ENCODE measurements at places on chromosomes 4 and X.
A peak's percentile ranks its signal among the peaks of the same experiment; 100 is the strongest.

GRCh38 chr4:159946983-159947615 is 844.2 kb downstream of the RAPGEF2 start:
- peak; percentile 48 for DNase-seq

- no peak for DNase-seq
Observed at GRCh38 chrX:154473683-154474082, 5.4 kb downstream of the LAGE3 start.

GRCh38 chr4:151052785-151053184 is 37.7 kb upstream of the LRBA start:
- no peak for DNase-seq

DNA sequence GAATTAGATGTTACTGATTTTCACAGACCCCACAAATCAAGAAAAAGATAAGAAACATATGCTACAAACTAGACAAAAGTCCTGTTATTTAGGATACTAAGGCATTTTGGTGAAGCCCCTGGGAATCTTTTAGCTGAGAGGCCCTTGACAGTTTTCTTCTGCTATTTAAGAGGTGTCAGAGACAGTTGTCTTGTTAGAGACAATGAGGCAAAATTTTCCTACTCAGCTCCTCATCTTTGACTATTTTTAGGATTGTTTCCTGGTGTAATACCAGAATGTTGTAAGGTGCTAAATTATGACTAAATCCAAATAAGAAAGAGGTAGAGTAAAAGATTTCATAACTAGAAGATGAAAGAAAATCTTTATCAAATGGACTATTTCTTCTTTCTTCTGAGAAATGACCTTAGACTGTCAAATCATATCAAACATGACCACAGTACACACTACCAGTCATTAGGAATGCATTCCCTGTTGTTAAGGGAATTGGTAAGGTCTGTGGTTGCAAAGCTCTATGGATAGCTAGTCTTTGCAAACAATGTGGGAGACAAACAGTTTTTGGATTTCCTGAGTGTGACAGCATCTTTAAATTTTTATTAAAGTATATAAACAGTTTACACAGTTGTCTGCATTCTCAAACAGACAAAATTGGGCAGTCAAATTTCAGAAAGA is 926.1 kb downstream of the ADGRL3 start:
- DNase-seq: no peak

DNA sequence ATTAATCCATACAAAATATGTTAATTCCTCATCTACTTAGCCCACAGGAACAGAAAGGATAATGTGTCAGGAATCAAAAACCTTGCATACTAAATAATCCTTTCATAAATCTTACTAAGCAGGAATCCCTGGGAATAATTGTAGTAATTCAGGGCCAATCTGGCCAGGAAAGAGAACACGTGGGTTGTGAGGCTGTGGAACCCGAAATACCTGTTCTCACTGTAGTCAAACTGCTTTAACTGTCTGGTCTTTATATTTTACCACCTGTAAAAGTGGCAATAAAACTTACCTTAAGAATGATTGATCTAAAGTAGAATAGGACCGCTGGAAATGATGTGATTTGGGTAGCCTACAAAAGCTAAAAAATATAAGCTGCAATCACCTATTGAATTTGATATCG is 1620.9 kb downstream of the STIM2 start:
- DNase-seq: no peak

DNA sequence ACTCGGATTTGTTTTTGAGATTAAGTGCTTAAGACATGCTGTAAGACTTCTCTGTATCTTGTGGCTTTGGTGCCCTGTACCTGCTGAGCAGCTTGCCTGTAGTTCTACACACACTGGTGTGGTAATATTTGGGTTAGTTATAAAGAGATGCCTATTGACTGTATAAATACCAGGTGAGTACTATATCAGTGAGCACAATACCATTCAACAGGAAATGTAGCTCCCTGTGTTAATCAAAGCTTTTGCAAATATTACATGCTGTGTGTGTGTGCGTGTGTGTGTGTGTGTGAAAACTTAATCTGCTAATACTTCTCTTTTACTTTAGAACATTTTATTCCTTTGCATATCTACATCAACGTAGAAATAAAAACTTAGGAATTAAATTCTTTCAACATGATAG is 30.1 kb downstream of the MYOZ2 start:
- no peak for DNase-seq

DNA sequence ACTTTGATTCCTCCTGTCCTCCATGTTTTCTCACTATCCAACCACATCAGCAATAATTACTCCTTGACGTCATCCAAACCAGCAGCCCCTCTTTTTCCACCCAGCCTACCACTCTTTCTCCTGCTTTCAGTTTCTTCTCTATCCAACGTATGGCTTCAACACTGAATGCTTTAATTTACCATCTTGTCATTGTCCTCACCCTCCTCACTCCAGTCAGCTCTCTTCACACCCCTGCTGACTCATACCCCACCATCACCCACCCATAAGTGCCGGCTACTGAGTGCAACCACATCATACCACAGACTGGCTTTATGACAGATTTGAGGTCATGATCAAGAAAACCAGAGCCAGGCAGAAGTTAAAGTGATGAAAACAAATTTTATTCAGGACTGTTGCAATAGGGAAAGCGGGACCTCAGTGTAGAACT is 9.8 kb upstream of the ANXA5 start:
- DNase-seq: no peak

DNA sequence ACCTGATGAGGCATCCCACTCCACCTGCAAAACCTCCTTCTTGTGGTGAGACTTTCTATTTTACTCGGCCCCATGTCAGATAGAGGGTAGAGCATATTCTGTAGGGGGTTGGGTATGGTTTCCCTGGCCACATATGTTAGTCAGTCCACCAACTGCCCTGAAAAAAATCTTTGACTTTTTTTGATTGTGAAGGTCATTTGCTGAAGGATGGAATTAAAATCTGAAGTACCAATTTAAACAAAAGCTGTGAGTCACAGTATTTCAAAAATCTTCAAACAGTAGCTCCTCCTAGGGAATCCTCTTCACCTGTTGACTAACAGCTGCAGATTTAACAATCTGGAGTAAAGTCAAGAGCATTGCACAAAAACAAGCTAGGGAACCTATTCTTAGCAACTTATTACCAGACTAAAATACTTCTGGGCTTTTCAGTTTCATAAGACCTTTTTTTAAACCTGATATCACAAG is 8.0 kb upstream of the CCDC110 start:
- DNase-seq: no peak

DNA sequence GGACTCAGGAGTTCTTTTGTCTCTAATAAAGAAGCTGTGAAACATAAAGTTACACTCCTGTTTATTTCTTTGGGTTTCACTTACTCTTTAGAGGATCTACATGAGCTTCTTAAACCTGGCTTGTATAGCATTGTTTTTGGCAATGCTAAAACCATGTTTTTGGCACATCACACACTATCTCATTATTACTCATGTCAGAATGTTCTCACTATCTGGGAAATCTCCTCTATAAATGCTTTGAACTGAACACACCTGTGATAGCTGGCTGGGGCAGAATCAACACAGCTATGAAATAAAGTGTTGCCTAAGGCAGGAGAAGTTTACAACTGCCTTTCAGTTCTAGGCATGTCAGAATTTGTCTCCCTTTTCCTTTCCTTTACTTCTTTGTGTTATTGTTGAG is 52.6 kb downstream of the SULT1B1 start:
- DNase-seq: no peak

- no peak for DNase-seq
Observed at GRCh38 chrX:109880629-109881028, 122.3 kb upstream of the TMEM164 start.

DNA sequence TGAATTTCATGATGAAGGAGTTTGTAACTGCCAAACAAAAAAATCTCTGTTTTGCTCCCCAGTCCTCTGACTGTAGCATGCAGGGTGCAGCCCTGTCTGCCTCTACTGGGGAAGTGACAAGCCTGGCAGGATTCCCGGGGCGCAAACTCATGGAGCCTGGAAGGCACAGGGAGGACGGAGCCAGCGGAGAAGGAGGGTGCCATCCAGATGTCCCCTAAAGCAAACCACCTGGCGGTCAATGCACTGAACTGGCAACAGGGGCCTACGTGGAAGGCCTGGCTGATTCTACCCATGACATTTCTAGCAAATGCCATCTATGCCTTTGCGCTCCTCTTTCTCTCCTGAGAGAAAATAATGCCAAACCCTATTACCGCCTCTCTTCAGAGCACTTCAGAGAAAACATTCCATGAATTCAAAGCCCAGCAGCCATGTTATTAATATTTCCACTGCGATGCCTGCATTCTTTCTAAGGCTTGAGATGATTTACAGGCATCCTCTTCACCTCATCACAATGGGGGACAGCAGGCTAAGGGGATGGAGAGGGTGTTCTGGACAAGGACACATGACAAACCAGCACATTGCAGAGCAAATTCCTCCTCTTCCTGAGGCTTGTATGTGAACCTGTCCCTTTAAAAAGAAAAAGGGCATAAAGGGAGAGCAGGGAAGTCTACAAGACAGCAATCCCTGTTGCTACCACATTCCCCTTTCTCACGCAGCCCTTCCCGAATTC is 329.3 kb upstream of the NOCT start:
- DNase-seq: no peak

- no peak for DNase-seq
Observed at GRCh38 chr4:44646151-44646550, 5.3 kb downstream of the YIPF7 start.

DNA sequence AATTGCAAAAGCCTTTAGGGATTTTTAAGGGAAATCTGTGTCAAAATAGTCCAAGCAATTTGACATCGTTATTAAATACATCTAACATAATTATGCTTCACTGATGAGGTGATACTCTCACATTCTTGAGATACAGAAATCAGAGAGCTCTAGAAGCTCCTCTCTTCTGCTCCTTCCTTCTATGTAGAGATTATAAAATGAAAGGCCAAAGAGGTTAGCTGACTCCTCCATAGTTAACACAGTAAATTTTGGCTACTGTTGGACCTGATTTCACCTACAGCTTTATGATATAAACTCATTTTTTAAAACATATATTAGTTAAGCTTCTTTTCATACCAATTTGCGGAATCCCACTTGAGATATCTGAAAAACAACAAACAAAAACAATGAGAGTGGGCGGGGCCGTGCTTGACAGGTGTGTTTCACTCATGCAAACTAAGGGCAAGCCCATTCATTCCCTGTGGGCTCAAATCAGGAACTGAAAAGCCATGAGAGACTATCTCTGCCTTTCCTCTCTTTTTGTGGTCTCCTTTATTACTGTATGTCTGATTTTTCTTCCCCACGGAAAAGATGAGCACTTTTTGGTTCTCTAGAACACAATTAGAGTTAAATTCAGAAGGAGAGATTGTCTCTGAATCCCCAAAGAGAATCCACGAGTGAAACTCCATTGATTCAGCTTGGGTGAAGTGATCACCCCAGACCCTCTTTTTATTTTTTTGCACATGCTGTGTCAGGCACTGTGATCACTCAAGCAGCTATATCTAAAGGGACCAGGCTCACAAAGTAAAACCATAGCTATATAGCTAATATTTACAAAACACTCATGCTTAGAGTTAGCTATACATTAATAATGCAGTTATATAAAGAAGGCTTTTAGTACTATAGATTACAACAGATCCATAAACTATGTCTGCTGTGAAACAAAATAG is 566.3 kb downstream of the IL15 start:
- no peak for DNase-seq

DNA sequence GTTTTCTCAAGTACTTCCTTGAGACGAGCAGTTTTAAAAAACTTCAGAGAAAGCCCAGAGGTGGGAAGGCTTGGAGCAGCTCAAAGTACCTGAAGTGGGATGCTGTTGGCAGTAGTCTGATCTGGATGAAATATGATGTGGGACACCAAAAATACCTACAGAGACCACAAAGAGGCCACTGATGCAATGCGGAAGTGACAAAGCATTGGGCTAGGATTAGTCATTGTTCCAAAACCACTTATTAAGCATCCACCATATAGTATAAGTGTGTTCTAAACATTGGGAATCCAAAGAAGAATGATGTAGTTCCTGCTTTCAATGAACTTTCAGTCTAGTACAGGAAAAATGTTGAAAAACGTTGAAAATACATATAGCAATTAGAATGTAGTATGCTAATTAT is 386.1 kb upstream of the CNKSR2 start:
- DNase-seq: no peak

- DNase-seq: no peak
Observed at GRCh38 chr4:36292556-36293188, 11.3 kb downstream of the DTHD1 start.

DNA sequence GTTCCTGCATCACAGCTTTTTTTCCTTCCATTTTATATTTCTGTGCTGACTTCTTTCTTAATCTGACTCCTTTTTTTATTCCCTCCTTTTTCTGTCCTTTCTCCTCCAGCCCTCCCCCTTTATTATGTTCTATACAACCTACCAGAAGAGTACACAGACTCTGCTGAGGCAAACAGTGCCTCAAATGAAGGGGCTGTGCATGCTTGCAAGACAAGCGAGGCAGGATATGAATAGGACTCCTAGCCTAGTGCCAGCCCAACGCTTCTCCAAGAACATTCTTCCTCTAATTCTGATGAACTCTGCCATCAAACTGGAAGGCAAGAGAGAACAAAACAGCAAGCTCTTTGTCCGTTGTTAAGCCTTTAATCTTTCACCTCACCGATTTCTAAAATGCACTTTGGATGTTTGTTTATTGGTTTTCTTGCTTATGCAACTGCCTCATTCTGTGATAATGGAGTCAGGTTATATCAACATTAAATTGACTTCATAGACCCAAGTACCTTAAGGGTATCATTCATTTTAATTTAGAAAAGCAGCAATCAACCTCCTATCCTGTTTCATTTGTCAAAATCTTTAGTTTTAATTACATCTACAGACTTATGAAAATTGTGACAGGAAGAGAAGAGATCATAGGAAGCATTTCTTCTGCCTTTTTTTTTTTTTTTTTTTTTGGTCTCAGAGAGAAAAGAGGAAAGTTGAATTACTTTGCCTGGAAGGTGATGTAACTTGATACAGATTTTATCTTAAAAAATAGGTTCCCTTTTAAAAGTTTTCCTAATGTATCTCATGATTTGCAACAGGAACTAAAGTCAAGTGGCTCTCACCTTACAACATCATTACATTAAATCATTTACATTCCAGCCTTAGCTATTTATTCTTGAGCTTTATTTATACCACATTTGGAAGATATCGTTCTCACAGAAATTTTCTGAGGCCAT is 284.7 kb upstream of the FTHL17 start:
- DNase-seq: no peak

GRCh38 chrX:119359618-119360382 is 39.3 kb upstream of the SLC25A43 start:
- DNase-seq: no peak

DNA sequence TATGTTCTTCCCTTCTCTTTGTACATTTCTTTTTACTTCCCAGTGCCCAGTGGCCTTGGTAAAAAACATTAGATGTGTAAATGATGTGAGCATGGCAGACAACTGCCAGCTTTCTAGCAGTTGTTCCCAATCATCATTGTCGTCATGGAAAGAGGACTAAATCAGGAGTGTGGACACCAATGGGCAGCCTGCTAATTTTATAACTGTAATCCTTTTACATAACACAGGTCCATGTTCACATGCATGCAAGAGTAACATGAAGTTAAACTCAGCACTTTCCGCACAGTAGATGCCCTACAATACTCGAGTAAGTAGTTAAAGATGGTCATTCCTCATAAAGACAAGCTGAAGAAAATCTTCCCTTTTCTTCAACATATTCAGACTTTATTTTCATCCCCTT is 23.4 kb upstream of the G3BP2 start:
- DNase-seq: no peak

GRCh38 chr4:89737888-89738287 is 99.1 kb downstream of the SNCA start:
- DNase-seq: no peak
